ENCODE measurements at places on chromosomes 2 and 18.
A peak's percentile ranks its signal among the peaks of the same experiment; 100 is the strongest.

GRCh38 chr2:84022810-84023431 lies 436.2 kb downstream of the SUCLG1 start:
- peak; percentile 12 for DNase-seq

- no peak for DNase-seq
These were observed 252.5 kb downstream of the TPGS2 start for GRCh38 chr18:36576339-36576738.

- DNase-seq: no peak
These were observed 2.0 kb downstream of the NPPC start for GRCh38 chr2:231923951-231924888.

- no peak for DNase-seq
These were observed 594.0 kb downstream of the ERBB4 start for GRCh38 chr2:211944572-211944971.

DNA sequence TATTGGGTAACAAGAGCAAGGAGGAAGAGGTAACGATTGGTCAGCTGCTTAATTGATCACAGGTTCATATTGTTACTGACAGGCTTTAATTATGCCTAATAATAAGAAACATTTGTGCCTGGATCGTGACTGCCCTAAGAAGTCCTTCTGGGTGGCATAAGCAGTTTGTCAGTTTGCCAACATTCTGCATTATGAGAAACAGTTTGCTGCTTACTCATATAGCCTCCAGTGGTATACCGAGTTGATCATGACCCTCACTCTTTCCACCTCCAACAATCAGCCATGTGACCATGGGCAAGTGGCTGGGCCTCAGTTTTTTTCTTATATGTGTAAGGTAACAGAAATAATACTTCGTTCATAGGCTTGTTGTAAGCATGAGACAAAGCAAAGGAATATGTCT lies 96.6 kb upstream of the CABLES1 start:
- no peak for DNase-seq
